ENCODE measurements at places on chromosomes 7 and 10.

DNA sequence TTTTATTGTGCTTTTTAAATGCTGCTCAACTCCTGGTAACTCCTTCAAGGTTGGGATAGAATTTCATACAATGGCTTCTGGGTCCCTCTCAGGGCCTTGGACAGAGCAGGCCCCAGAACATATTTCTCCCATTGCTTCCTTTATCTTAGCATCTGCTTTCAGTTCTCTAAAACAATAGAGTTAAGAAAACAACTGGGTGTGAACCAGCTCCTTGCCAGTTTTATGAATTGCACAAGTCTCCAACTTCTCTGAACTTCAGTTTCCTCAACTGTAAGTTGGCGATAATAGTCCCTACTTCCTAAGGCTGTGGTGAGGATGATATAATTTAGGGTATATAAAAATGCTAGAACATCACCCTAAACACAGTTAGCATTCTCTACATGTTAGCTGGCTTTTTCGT is 77.0 kb upstream of the INHBA start:
- peak; percentile 83 for DNase-seq

DNA sequence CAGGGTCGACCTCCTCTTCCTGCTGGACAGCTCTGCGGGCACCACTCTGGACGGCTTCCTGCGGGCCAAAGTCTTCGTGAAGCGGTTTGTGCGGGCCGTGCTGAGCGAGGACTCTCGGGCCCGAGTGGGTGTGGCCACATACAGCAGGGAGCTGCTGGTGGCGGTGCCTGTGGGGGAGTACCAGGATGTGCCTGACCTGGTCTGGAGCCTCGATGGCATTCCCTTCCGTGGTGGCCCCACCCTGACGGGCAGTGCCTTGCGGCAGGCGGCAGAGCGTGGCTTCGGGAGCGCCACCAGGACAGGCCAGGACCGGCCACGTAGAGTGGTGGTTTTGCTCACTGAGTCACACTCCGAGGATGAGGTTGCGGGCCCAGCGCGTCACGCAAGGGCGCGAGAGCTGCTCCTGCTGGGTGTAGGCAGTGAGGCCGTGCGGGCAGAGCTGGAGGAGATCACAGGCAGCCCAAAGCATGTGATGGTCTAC is 46.9 kb downstream of the VWA2 start:
- DNase-seq, result no peak

GRCh38 chr7:81135324-81135723 is 216.5 kb upstream of the SEMA3C start:
- no peak for DNase-seq

DNA sequence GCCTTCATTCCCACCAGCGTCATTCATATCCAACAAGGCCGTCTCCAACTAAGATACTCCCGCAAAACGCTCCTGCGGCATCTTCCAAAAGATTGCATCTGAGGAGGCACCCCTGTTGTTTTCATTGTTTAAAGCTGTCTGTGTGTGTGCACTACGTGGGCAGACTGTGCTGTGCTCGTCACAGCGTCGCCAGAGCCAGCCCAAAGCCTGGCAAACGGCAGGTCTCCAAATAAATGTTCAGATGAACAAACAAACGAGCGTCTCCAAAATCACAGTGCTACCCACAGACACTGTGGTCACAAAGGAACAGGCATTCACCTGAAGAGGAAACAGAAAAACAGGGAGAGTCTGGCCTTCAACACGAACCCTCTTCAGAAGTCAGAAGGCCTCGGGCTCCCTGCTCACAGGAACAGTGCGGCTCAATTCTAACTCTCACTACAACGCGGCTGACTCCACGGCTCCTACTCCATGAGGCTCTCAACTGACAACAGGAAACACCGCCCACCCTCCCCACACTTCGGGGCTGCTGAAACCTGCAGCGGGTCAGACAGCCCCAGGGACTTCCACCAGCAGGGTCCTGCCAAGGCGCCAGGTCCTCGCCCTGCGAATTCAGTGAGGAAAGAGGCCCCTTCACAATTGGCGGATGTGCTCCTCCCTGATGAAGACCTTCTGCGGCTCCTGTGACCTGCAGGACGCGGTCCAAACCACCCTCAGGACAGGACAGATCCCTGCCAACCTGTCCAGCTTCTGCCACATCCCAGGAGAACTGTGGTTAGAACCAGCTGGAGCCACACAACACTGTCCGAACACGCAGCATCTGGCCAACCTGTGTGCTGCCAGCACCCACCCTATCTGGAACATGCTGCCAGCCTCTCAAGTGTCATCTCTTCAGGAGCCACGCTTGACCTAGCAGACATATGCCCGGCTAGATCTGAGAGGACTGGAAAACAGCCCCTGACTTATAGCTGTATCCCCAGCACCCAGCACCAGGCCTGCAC is 36.1 kb downstream of the MAD1L1 start:
- no peak for DNase-seq

DNA sequence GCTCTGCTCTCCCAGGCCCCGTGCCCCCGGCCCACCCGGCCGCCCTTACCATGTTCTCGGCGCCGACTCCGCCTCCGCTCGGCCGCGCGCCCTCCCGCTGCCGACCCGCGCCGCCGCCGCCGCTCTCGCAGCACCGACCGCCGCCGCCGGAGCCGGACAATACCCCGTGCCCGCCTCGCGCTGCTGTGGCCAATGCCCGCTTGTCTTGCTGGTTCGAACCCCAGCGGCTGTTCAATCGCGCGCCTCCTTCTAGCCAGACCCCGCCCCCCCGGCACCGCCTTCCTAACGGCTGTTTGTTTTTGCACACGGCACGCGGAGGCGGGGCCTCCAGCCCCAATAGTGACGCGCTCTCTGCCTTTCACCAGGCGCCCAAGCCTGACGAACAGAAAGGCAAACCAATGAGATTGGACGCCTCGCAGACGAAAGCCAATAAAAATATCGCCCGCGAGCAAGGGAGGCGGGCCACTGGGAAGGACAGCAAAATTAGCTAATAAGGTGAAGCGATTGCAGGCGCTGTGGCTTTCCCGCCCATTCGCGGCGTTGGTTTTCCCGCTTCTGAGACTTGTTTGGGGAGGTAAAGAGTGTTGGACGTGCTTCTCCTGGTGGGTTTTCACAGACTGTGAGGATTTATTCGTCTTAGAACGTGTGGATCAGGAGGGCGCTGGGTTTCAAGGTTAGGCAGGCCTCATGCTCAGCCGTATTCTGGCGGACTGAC is at the start of gene H2AZ2:
TSS of gene H2AZ2 (minus strand) at position 168 of the 715 bp plus-strand sequence. CDS start at position 52, 116 bp downstream.
- DNase-seq, result peak; percentile 100

- DNase-seq, result peak; percentile 69
Measured at GRCh38 chr10:30784897-30785605, 155.5 kb upstream of the LYZL2 start.

GRCh38 chr10:62915158-62915557 is 99.0 kb upstream of the EGR2 start:
- DNase-seq, result no peak

DNA sequence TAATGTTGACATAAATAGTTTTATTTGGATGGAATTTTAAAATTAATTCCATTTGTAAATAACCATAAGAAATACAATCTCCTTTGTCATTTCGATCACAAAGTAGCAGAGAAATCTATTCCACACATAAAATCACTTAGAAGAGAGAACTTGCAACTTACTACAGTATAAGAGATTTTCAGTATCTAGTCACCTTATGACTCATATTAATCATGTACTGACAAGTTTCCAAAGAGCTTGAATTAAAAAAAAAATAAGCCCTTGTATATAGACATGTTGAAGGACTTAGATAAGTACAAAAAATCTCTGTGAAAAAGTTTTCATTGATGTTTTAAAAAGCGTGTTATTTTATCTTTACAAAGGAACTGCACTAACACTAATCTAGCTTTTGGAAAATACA is 207.1 kb upstream of the ETV1 start:
- no peak for DNase-seq

DNA sequence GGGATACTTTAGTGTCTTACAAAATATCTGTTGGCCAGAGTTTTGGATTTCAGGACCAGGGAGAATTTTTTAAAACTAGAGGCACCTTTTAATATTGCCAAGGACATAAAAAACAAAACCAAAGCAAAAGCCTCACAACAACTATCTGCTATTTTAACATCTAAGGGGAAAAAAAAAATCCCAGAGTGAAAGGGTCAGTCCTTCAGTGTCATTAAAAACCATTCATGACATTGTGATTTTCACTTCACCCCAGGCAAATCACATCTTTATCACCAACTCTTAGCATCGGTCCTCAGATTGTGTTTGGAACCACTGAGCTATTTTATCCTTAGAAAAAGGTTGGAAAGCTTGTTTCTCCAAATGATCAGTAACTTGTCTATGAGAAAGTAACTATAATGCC is 10.7 kb downstream of the CEP41 start:
- no peak for DNase-seq

DNA sequence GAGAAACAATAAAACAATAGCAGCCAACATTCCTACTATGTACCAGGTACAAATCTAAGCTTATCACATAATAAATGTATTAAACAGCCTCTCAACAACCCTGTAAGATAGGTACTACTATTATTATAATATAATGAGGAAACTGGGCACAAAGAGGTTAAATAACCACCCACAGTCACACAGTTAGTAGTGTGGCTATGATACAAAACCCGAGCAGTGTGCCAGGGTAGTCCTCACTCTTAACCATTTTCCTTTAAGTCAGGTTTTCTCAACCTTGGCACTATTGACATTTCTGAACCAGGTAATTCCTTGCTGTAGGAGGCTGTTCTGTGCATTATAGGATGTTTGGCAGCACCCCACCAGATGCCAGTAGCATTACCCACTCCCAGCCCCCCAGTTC is 48.8 kb downstream of the DNAJC1 start:
- DNase-seq, result no peak

- no peak for DNase-seq
Measured at GRCh38 chr10:18955061-18955460, 93.5 kb upstream of the MALRD1 start.

DNA sequence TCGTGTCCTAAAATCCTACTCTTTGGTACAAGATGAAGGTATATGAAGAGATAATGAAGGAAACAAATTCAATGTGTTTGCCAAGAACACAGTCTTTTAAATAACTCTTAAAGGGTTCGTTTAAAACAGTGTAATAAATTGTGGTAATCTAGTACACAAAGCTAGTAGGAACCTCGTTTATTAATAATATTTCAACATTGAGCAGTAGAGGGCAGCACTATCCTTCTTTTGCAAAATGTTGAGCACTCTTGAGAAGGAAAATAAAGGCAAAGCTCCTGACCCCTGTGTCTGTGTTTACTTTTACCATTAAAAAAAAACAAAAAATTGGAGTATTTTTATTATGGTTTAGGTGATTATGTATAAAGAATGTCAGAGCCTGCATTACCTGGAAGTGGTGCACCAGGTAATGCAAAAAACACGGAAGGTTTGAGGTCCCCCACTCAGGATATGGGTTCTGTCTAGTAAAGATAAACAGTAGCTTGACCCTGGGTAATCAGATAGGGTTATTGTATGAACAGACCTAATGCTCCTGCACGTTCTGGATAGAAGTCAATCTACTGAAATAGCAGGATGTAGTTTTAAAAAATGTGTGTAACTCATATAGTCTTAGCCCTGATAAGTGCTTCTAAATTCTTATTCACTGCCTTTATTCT is 5.7 kb upstream of the GOT1 start:
- DNase-seq, result peak; percentile 89

DNA sequence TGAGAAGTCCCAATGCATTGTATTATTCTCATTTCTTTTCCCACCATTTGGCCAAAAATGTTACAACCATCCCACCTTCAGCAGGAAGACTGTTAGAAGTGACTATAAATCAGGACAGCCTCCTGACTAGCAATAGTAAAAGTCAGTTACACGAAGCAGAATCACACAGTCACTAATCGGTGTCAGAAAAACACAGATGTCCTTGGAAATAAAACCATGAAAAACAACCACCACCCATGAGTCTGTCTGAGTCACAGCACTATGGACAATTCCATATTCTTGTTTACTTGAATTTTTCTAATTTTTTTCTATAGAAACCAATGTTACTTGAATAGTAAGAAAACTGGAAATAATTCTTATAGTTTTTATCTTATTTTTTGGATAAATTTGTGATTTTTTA is 81.9 kb upstream of the FRMD4A start:
- no peak for DNase-seq

GRCh38 chr10:106570268-106570667 is 594.2 kb downstream of the SORCS1 start:
- no peak for DNase-seq

GRCh38 chr10:76868098-76868977 is 769.3 kb downstream of the KCNMA1 start:
- no peak for DNase-seq

DNA sequence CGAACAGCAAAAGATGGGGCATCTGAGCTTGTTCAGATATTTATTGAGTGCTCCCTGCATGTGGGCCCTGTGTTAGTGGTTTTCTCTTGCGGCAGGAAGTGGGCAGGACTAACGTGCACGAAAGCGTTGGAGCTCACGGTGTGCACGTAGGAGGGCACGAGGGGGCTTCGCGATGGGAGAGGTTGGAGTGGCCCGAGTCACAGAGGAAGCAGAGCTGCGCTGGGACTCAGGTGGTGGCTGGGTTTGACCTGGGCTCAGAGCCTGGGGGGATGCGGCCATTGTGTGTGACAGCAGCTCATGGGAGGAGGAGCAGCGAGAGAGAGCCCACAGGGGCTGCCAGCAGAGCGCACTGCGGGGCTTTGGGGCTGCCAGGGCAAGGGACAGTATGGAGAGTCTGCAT is 7.7 kb downstream of the ZSCAN25 start:
- peak; percentile 40 for DNase-seq

DNA sequence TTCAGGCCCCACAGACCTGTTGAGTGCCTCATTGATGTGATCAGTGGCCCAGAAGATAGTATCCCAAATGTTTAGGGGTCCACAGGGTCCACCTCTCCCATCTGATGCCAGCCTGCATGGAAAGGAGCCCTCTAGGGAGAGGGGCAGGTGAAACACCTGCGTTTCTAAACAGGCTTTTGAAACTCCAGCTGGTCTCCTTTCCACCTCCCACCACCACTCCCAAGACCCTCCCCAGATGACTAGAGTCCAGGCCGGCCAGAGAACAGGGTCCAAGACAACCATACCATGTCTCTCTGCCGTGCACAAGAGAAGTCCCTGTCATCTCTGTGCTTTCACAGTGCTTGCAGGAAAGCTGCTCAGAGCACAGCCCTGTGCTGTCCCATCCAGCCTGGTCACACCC is 105.0 kb upstream of the NANOS1 start:
- no peak for DNase-seq

- peak; percentile 15 for DNase-seq
Measured at GRCh38 chr10:31554556-31554955, 235.5 kb downstream of the ZEB1 start.

- DNase-seq, result peak; percentile 3
Measured at GRCh38 chr7:91995391-91996105, 54.9 kb downstream of the AKAP9 start.

DNA sequence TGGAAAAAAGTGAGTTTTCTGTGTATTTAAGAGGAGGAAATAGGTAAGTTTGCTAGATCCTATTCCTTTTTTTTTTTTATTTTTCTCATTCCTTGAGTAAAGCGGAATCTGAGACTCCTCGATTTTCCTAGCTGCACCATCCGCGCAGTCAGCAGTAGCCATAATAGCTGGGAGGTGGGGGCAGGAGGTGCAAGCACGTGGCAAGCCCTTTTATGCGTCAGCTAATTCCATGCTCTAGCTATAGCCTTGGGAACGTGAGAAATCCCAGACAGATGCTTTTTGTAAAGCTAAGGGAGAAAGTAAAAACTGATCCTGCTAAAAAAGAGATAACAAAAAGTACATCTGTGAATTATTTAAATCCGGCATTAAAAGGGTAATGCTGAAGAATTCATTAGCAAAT is 33.2 kb upstream of the TPK1 start:
- no peak for DNase-seq

All from hematopoietic multipotent progenitor cell treated with erythropoietin and hydrocortisone succinate and interleukin-3 and kit ligand, for 4 days (in vitro differentiated cells).